ENCODE measurements at places on chromosomes 5 and 9.
A peak's percentile ranks its signal among the peaks of the same experiment; 100 is the strongest.

GRCh38 chr5:180437336-180437735 is 56.8 kb upstream of the CNOT6 start:
- no peak for DNase-seq

- no peak for DNase-seq
These were observed 212.3 kb downstream of the ERCC6L2 start for GRCh38 chr9:96087669-96088299.

GRCh38 chr5:151772029-151772845 is 483 bp downstream of the G3BP1 start:
- DNase-seq = peak; percentile 33

GRCh38 chr9:133684121-133684935 is 48.2 kb downstream of the DBH start:
- DNase-seq = no peak

DNA sequence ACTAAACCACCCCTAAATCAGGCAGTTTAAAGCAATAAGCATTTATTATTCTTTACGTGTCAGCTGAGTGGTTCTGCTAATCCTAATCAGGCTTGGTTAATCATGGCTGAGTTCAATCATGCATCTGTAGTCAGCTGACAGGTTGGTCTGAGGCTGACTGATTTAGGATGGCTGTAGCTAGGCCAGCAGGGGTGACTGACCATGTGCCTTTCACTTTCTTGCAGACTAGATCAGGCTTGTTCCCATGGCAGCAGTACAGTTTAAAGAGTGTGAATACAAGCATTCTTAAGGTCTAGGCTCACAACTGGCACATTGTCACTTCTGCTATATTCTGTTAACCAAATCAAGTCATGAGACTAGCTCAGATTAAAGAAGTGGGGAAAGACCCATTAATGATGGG is 16.1 kb upstream of the MPDZ start:
- DNase-seq = no peak

- no peak for DNase-seq
These were observed 500.2 kb upstream of the NUDT12 start for GRCh38 chr5:104062621-104063377.

DNA sequence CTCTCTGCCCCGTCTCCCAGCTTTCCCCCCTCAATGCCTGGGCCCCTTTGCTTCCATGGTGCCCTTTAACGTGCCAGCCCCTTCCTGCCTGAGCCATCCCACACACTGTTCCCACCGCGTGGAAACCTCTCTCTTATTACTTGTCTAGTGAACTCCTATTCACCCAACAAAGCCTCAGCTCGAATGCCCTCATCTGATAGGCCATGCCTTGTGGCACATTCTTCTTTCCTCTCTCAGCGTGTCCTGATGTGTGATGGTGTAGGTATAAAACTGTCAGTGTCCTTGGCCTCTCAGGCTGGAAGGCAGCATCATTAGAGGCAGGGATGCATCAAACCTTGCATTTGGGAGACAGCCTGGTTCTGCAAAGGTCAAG is 152.3 kb downstream of the OLFM1 start:
- DNase-seq = no peak

DNA sequence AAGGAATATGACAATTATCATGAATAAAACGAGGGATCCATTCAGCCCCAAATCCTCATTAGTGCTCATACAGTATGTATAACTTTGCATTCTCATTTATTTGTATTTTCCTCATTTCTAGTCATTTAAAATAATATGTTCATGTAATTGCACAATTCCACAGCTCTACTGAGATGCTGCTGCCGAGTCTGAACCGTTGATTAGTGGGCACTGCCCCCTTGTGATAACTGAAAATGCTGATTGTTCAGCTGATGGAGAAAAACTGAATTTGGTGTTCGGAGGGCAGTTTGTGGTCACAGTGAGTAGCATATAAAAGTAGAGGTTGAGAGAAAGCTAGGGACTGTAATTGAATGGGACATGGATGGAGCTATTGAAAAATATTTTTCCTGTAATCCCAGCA is 12.2 kb upstream of the GPR151 start:
- no peak for DNase-seq

GRCh38 chr5:91357806-91358205 is 25.3 kb downstream of the ARRDC3 start:
- DNase-seq = no peak

DNA sequence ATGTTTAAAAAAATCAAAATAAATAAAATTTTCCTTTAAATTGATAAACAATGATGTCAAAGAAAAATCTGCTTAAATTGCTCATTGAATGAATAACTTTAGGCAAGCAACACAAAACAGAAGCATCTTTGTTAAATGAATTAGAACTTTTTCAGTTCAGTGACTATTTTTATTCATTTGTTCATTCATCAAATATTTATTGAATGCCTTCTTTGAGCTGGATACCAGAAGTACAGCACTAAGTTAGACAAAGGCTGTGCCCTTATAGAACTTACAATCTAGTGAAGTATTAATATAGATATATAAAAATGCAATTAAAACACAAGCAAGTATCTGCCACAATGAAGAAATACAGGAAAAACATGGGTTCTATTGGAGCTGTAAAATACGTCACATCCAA is 10.8 kb downstream of the FNIP1 start:
- DNase-seq = no peak

DNA sequence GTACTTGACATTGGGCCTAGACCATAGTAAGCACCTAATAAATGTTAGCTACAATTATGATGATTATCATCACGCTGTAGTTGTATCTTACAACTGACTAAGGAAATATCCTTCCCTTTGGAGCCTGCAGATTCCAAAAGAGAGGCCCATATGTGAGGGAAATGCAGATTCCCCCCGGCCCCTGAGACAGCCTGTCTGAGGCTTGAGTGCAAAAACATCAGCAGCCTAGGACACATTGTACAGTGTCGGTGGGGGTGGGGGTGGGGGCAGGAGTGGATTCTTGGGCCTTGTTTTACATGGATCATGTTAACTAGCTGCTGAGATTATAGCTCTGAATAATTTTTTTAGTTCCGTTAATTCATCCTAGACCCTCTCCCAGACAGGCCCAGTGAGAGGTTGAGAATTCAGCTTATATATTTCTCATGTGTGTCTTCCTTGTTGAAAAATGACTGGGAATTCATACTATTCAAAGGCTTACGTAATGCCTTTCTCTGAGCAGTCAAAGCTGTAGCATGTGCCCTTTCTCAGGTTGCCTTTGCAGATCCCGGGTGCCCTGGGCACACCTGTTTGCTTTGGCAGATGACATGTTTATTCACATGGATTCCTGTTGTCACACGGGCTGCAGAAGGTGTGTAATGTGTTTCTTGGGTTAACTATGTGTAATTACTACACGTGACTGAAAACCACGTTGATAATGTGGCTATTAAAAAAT is 262.8 kb downstream of the NR3C1 start:
- no peak for DNase-seq

- DNase-seq = no peak
These were observed 2.7 kb upstream of the BICD2 start for GRCh38 chr9:92767066-92768054.

DNA sequence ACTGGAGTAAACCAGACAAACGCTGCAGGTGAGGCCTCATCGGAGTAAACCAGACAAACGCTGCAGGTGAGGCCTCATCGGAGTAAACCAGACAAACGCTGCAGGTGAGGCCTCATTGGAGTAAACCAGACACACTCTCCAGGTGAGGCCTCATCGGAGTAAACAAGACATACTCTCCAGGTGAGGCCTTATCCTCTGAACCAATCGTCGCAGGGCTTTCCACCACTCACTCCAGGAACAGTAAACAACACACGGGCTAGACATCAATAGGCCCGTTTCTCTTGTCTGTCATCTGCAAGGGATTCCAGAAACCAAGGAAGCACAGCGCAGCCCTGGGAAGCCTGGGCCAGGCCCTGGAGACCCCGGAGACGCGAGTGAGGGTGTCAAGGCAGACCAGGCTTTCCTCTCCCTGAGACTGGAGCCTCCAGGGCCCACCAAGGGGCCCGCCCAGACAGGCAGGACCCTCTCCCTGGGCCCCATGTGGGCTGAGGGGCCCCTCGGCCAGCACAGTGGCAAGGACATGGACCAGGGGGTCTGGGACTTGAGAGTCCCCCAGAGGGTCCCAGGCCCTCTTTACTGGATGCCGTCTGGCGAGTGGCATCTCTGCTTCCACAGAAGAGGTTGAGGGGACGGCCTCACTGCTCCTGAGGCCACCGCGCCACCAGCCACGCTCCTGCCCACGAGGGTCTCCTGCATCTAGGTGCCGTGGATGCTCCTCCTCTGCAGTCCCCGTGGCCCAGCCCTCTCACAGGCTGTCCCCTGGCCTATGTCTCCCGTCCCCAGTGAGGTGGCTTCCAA is 26.4 kb upstream of the NSMF start:
- DNase-seq = no peak

DNA sequence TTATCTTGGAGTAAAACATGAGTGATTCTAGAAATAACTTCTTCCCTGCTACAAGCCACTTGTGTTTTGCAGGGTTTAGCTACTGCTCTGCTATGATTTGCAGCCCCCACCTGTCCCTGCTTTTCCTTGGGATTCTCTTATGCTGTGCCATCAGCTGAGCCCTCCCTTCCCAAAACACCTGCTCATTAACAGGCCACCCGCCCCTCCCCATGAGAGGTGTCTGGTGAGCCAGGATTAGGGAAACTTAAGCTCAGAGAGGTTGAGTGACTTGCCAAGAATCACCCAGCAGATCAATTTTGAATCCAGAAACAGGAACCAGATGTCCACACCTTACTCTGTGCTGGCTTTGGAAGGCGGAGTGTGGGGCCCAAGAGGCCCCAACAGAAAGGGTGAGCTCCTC is 111.7 kb upstream of the CXCL14 start:
- no peak for DNase-seq

DNA sequence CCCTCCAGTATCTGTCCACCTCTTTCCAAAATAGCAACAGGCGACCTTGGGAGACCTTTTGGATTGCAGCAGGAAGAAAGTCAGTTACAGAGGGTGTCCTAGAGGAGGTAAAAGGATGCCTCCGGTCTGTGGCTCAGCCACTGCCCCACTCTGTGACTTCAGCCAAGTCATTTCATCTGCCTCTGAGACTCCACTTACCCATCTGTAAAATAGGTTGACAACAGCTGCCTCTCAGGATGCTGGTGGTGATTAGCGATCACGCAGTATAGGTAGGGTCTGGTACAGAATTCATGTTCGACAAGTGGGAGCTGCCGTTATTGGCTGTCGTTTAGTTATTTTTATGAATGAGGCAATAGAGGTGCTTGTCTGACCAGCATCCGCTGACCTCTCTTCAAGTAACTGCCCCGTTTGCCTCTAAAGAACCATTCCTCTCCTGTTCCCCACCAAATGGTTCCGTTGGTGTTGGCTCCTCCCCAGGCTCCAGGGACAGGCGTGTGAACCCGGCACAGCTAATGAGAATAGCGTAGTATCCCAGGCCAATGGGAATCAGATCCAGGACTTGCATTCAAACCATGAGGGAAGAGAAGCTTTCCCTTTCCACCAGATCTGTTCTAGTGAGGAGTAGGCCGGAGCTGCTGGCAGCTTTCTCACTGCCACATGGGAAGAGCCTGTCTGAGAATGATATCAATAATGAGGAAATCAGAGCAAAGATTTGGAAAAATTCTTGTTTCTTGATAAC is 64.1 kb downstream of the SMIM23 start:
- DNase-seq = no peak

DNA sequence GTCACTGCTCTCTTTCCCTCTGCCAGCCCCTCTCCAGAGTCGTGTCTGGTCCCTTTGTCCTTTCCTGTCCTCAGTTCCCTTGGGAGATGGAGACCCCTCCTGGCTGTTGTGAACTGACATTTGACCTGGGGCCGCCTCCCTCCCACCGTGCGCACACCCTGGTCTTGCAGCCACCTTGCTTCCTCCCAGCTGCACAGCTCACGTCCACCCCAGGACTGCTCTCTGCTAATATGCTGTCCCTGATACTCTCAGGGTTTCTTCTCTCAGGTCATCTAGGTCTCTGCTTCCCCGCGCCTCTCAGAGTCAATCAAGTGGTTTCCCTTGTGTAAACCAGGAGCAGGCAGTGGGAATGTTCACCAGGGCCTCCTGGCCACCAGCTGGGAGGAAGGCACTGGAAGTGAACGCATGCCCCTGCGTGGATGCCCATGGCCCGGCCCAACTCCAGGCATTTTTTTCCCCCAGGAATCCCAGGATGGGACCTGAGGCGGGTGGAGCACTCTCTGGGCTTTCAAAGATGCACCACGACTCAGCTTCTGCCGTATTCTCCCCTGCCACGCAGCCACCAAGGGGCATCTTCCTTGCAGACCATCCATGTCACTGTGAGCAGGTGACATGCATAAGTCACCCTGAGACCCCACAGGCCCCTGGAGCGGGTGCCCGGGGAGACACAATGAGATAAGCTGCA is 142.4 kb downstream of the OLFM1 start:
- no peak for DNase-seq

- no peak for DNase-seq
These were observed 108.5 kb downstream of the MTREX start for GRCh38 chr5:55416306-55416705.

GRCh38 chr5:91126448-91126847 is 256.7 kb downstream of the ARRDC3 start:
- no peak for DNase-seq

- DNase-seq = no peak
These were observed 110.7 kb upstream of the IL12B start for GRCh38 chr5:159440968-159441367.

DNA sequence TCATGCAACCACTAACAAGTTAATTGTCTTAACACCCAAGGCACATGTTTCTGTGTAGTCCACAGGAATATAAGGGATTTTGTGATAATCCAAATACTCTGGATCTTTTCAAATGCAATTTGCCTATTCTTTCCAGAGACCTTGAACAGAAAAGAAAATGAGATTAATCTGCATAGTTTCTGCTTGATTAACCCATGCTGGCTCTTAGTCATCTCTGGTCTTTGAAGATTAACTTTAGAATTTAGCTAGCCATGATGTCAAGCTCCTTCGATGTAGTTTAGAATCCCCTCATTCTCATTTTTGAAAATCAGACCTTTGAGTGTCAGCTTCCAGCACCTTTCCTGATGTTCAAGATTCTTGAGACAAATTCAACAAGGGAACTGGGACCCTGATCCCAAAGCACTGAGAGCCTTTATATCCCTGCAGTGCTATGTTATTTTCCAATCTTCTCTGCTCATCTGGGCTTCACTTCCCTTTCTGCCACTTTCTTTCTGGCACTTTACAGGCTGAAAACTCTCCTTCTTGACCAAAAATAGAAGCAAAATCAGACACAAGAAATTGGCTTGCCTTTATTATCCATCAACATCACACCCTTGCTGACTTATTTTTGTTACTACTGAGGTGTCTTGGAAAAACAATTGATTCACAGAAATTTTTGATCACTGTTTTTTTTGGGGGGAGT is 155.5 kb downstream of the PALM2AKAP2 start:
- peak; percentile 36 for DNase-seq

GRCh38 chr9:136669791-136670464 is 7.2 kb downstream of the EGFL7 start:
- no peak for DNase-seq

All from GM20000 (cell line).